Activated naive CD8-positive, alpha-beta T cell treated with anti-CD3 and anti-CD28 coated beads, Interleukin-2, amount 10 ng/mL, durations not matched to agents 7 days and 5 days (primary cell): ENCODE measurements at places on chromosomes 12 and 14.

DNA sequence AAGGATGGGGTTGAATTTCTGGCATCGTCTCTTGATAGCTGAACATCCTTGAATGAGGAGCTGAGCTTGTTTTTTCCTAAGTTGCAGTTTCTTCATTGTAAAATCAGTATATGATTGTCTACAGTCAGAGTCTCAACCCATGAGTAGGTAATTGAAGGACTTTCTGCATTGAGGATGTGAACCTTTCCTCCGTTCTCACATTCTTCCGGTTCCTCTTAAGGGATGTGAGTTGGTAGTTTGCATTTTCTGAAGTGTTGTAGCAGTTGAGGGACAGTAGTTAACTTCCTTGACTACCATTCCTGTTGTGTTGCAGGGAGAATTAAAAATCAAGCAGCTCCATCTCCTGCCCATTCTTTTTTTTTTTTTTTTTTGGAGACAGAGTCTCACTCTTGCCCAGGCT, 19.1 kb downstream of the TPCN1 start:
- DNase-seq: no peak

GRCh38 chr12:15520844-15521243, 198.5 kb downstream of the PTPRO start:
- DNase-seq: no peak

GRCh38 chr14:71286126-71286525, 378.9 kb downstream of the PCNX1 start:
- no peak for DNase-seq

- DNase-seq: no peak
Observed at GRCh38 chr12:108907839-108908351, 28.0 kb downstream of the DAO start.
